HT1080 (cell line): ENCODE measurements at places on chromosomes 12 and 14.
A peak's percentile ranks its signal among the peaks of the same experiment; 100 is the strongest.

DNA sequence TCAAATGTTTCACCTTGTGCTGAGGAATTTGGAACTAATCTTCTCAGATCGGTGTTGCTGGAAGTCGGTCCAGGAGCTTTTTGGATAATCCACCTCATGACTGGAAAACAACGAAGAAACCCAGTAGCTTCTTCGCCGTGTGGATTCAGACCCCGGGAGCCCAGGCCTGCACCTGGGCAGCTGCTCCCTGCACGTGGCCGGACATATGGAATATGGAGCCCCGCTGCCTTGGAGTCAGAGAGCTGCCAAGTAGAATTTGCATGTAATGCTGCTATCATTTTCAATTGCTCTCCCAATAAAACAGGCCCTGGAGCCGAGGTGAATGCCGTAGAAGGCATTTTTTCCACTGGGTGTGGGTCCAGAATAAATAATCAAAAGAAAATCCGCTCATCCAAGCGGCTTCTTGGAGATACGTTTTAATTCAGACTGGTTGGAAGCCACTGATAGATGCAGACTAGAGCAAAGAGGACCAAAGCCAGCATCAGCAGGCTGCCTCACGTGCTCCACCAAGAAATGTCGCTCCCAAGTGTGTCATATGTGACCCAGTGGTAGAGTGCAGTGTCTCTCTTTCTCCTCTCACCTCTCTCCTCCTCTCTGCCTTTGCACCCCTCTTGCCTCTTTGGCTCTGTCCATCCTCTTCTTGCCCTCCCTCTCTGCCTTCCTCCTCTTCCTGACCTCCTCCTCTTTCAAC, 115.3 kb downstream of the ZNF664 start:
- DNase-seq = no peak

GRCh38 chr14:41505491-41505890, 101.2 kb upstream of the LRFN5 start:
- DNase-seq = no peak

DNA sequence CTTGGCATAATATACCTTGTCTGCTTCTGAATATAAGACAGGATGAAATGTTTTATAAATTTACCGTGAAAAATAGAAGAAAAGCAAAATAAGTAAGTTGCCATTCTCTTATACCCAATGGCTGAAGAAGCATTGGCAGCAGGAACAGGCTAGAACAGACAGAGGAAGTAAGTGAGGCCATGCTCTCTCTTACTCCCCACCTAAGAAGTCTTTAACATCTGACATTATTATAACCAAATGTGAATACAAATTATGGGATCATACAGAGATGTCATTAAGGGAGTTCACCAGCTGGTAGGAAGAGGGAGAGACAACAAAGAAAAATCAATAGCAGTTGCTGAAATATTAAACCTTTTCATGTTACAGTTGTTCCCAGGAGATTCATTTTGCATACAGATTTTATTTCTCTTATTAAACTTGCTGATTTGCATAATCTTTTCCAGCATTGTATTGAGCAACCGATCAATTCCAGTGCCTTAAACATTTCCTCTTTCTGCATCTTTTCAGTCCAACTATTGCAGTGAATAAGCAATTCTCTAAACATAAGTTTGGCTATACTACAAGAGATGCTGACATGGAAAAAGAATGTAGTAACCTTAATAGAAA, 270.6 kb downstream of the SLC6A15 start:
- no peak for DNase-seq

- peak; percentile 1 for DNase-seq
These were observed 163.8 kb downstream of the RPL10L start for GRCh38 chr14:46487582-46488350.

DNA sequence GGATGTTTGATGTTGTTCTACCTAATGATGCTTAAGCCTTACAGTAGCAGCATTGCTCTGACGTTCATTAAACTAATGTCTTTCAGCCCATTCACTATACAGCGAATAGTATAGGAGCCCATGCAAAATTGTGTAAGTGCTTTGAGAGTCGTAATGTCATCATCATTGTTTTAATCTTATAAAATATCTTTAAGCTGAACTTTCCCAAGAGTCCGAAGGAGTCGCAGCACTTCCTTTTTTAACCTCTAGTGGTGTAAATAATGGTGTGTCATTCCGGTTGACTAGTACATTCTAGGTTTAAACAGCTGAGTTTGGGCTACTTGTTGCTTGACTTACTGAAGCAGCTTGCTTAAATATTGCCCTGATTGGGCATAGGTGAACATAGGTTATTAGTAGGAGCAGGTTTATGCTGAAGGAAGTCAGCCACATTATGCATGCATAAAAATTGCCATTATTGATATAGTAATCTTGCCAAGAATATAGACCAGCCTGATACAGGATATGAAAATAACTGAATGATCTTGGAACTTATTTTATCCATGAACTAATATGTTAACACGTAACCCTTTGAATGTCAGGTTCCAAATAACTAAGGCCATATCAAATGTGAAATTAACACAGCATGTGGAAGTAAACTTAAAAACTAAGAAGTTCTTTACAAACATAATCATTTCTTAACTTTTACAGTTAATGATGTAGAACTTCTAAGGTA, 2.6 kb downstream of the WNK1 start:
- DNase-seq = peak; percentile 68

DNA sequence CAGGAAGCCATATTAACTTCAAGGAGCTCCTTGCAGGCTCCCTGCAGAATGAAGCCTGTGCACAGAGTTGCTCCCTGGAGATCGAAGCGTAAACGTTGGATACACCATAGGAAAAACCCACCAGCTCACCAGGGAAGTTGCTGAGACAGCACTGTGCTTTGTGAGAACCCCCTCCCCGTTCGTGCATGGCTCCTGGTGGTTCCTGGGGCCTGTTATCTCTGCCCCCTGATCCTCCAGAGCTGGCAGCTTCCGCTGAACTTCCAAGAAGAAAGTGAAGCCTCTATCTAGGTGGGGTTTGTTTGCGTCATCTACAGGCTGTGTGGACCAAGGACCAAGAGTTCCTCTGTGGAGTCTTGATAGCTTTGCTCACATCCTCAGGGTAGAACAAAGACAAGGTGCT, 2.4 kb upstream of the CCDC85C start:
- DNase-seq = no peak

- no peak for DNase-seq
These were observed 3.0 kb downstream of the B4GALNT1 start for GRCh38 chr12:57629897-57630471.

GRCh38 chr14:104295681-104296387, 157.4 kb downstream of the KIF26A start:
- DNase-seq = no peak

DNA sequence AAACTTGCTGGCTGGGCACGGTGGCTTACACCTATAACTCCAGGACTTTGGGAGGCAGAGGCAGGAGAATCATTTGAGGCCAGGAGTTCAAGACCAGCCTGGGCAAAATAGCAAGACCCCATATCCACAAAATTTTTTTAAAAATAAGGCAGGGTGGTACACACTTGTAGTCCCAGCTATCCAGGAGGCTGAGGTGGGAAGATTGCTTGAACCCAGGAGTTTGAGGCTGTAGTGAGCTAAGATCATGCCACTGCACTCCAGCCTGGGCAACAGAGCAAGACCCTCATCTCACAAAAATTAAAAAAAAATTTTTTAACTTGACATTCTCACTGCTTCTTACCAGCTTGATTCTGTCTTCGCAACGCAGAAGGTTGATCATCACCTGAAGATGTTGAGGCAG, 39.5 kb downstream of the SSH1 start:
- no peak for DNase-seq

GRCh38 chr14:91303091-91303923, 58.8 kb upstream of the GPR68 start:
- DNase-seq = peak; percentile 26

- DNase-seq = no peak
These were observed 29.0 kb upstream of the A2M start for GRCh38 chr12:9144730-9145106.

GRCh38 chr12:66047411-66048021, 83.0 kb downstream of the LLPH start:
- no peak for DNase-seq

DNA sequence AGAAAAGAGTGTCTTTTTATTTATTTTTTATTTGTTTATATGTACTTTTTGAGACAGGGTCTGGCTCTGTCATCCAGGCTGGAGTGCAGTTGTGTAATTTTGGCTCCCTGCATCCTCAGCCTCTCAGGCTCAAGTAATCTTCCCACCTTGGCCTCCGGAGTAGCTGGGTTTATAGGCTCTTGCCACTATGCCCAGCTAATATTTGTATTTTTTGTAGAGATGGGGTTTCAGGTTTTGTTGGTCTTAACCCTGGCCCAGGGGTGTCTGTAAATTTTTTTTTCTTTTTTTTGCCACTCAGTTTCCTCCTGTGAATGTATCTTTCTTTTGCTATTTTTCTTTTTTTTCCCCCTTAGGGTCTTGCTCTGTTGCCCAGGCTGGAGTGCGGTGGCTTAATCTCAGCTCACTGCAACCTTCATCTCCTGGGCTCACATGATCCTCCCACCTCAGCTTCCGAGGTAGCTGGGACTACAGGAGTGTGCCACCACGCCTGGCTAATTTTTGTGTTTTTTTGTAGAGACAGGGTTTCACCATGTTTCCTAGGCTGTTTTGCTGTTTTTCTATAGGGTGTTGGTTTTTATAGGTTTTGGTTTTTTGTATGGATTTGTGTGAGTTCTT, 11.0 kb downstream of the RCOR1 start:
- no peak for DNase-seq

- no peak for DNase-seq
These were observed 13.4 kb downstream of the ATP23 start for GRCh38 chr12:57954768-57955167.

DNA sequence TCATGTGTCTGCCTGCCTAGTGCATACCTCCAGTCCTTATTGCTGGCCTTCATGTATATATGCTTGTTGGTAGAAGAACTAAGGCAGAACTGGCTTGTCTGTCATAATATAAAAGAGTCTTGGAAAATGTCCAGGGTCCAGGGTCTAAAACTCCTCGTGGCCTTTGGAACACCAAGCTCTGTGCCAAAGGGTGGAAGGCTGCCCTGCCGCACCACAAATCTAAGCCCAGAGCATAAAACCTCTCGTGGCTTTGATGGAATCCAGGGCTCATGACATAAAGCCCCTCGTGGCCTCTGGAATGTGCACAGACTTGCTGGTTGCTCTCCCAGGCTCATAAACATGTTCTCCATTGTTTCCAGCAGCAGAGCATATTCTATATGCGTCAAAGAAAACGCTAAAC, 107.9 kb downstream of the BBS10 start:
- DNase-seq = no peak

DNA sequence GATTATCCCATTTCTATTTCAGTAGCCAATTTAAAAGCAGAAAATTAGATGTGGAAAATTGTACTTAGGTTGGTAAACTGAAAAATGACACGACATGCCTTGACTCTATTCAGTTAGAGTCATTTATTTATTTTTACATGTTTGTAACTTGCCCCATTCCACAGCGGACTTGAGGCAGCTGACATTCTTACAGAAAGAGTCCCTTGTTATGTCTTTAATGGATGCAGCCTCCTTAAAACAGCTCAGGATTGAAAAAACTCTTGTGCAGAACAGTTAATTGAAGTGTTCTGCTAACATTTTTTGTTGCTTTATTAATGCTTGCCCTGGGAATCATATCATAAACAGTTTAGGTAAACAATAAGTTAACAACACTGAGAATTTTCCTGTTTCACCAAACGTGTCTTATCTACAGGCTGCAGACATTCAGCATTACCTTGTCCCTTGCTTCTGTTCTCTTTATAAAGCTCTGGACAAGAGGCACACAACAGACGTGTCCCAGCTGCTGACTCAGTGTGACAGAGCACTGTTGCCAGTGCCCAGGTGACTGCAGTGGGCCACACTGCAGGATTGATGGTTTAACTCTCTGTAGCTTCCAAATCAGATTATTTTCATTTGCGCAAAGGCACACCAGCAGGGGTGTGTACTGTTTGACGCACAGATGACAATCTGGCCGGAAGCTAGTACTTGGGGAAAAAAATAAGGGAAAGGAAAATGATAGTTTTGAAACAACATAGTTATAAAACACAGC, 101.6 kb downstream of the PELI2 start:
- no peak for DNase-seq

DNA sequence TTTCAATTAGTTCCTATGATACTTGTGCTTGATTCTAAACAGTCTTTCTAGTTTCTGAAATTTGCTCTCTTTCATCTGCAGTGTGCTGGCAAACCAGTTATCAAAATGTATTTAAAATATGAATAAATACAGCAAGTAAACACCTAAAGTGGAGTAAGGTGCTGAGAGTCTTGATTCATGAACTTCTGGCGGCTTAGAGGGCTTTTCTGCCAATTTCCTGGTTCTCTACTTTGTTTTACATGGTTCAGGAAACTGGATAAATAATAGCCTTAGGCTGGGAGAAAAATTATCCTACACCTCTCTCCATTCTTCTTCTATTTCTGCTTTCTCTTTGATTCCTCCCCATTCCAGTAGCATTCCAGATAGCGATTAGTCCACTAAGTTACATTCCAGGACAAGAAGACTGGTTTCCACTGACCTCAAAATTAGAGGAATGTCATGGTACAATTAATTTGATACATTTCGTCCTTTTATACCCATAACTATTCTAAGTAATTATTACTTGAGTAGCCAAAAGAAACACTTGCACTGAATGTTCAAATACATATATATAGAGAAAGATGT, 14.9 kb downstream of the ATP2B1 start:
- DNase-seq = no peak

DNA sequence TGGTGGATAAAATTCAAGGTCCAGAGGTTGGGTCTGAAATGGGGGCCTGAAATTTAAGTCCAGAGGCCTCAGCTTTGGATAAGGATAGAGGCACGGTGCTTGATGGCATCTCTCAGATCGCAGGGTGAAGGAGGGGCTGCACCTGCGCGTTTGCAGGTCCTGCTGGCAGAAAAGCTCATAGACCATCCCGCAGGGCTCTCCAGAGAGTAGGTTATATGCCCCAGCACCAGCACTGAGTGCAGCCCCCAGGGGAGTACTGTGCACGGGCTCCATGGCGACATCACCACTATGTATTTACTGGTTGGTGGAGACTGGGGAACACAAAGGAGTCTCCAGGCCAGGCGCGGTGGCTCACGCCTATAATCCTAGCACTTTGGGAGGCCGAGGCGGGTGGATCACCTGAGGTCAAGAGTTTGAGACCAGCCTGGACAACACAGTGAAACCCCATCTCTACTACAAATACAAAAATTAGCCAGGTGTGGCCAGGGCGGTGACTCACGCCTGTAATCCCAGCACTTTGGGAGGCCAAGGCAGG, 4.3 kb upstream of the CD63 start:
- no peak for DNase-seq

GRCh38 chr14:64112867-64113678, 181.1 kb downstream of the ESR2 start:
- no peak for DNase-seq

GRCh38 chr14:99716091-99716849, 32.2 kb downstream of the CYP46A1 start:
- DNase-seq = no peak

DNA sequence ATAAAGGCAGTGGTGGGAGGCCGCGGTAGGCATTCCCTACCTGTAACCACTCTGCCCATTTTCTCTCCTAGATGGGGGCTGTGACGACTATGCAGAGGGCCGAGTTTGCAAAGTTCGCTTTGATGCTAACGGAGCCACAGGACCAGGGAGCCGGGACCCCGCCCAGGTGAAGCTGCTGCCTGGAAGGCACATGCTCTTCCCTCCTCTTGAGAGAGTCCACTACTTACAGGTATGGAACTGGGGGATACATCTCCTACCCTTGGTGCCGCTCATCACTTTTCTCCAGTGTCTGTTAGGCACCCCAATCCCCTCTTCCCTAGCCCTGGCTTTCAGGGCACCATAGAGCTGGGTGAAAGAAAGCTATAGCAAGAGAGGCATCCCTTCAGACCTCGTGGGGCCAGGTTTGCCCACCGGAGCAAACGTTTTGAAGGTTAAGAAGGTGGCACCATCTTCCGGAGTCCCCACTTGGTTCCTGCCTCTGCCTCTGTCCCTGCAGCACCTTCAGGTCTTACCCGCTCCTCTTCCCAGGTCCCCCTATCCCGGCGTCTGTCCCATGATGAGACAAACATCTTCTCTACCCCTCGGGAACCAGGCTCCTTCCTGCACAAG, 2.0 kb upstream of the P3H3 start:
- DNase-seq = no peak
